Heart left ventricle (tissue), 16 donors: ENCODE measurements at places on chromosomes 12 and 14. TPM values are rescaled to one million over a fixed set of nuclear protein-coding genes. Genes with fewer than 3 reads are reported as not detected.

The POU6F1 gene
- 6.4 TPM for polyA plus RNA-seq

The ANO4 gene
- 0.10 TPM for polyA plus RNA-seq

The COX8C gene
- polyA plus RNA-seq, result not detected

The GYS2 gene
- not detected for polyA plus RNA-seq

The GPR65 gene
- polyA plus RNA-seq, result 0.30 TPM

The VPS37B gene
- 17.4 TPM for polyA plus RNA-seq

The RASSF3 gene
- 32.8 TPM for polyA plus RNA-seq

The GLT1D1 gene
- 0.11 TPM for polyA plus RNA-seq
